Fibroblast of skin of left biceps (primary cell): ENCODE measurements at places on chromosomes 3 and 15.
A peak's percentile ranks its signal among the peaks of the same experiment; 100 is the strongest.

GRCh38 chr3:178244733-178245709, 291.2 kb upstream of the KCNMB2 start:
- no peak for DNase-seq

GRCh38 chr15:25693321-25694238, 169.5 kb downstream of the ATP10A start:
- no peak for DNase-seq

GRCh38 chr3:64247991-64248646, 22.9 kb upstream of the PRICKLE2 start:
- no peak for DNase-seq

DNA sequence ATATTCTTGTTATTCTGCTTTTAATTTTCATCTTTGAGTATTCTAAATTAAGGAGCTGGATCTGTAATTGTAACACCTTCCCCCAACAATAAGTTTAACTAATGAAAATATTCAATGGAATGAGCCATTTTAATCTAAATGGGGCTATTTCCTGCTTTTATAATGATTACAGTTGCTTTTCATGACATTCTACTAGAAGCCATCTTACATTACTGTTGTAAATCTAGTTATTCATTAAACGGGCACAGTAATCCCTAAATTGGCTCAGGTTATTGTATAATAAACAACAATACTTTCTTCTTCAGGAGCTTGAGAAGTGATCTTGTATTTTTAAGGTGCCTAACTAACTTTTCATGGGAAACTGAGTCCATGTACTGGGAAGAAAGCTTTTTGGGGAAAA, 8.5 kb downstream of the FLNB start:
- no peak for DNase-seq

DNA sequence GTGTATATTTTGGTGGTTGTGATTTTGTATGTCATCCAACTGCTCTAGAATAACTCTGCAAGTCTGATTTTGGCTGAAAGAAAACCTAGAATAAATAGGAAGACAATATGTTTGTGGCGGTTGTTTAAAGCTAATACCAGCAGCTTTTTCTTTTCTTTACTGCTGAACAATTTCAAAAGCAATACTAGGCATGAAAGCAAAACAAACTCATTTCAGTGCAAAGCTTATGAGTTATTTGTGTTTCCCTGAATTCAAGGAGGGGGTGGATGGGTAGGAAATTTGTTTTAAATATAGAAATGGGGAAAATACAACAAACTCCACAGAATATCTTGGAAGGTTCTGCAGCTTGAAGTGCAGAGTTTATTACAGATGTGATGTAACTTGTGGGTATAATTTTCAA, 1041.9 kb upstream of the NR2F2 start:
- DNase-seq: no peak

- DNase-seq: no peak
Measured at GRCh38 chr3:155190691-155191090, 102.8 kb downstream of the STRIT1 start.

DNA sequence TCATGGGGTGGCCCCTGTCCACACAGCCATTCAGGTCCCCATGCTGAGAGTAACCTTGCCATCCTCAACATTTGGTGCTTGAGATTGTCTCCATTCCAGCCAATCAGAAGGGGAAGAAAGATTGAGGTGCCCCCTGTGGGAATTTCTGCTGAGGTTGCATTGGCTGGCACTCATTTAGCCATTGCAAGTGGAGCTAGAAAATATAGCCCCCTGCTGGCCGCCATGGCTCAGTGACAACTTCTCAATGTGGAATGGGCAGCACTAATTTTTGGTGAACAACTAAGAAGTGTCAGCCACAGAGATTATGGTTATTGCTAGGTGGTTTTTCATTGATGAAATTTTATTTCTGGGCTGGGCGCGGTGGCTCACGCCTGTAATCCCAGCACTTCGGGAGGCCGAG, 22.0 kb downstream of the COL6A6 start:
- DNase-seq: no peak

GRCh38 chr3:174931473-174932353, 72.6 kb downstream of the NAALADL2 start:
- no peak for DNase-seq

DNA sequence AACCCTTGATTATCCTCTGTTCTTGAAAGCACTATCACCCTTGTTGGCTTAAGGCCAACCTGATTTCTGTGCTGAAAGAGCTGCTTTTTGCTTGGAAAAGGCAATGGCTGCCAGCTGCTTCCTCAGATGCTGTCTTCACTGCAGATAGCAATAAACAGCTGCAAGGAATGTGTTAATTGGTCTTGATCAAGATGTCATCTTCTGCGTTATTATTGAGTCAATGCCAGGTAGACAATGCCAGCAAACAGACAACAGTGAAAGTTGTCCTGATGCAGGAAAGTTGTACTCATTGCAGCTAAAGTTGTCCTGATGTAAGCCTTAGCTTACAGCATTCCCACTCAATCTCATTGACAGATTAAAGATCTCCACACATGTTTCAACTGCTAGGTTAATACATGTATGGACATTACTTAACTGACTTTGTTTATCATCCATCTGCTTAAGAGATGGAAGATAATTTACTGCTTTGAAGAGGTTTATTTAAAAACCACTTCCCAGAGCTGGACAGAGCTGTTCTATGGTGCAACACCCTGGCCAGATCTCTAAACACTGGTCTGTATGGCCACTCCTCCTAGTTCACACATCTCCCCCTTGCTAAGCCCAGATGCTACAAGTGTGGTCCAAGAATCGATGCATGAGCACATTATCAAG, 251.0 kb upstream of the MCTP2 start:
- no peak for DNase-seq

DNA sequence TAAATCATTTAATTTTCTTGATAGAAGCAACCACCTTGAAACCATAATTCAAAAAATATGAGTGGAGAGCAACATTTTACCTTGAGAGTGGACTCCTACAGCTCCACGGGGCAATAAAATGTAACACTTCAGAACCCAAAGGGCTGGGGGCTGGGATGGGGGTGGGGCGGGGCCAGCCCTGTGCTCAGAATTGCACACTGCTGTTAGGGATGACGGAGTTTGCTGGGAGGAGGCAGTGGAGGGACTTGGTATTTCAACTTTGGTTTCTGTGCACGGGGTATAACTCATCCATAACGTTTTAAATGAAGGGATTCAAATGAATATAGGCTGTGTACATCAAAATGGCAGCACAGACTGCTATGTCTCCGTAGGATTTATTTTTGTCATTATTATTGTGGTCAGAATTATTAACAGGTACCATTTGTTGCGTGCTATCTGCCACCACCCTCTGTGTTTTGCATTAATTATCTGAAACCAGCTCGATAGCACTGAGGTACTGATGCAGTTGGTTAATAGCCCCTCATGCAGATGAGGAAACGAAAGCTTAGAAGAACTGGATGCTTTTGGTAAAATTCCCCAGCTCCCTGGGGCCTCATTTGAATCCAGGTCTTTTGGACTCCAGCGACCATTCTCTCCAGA, 29.4 kb upstream of the WNT5A start:
- DNase-seq: no peak

DNA sequence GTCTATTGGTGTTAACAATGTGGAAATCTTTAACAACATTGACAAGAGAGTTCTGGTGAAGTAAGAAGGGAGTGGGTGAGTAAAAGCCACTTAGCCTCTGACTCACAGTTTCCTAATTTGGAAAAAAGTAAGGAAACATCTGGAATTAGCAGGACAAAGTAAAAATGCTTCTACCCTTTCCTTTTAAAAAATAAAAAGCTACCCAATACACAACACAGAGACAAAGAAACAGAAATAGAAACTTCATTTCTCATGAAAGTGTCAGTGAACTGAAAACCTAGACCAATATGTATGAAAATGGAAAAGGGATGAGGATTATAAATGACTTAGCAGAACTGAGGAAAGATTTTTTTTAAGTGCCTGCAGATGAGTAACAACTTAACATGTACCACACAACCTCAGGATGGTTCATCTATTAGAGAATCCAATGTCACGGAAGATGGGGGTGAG, 65.4 kb downstream of the SSR3 start:
- DNase-seq: peak; percentile 26

DNA sequence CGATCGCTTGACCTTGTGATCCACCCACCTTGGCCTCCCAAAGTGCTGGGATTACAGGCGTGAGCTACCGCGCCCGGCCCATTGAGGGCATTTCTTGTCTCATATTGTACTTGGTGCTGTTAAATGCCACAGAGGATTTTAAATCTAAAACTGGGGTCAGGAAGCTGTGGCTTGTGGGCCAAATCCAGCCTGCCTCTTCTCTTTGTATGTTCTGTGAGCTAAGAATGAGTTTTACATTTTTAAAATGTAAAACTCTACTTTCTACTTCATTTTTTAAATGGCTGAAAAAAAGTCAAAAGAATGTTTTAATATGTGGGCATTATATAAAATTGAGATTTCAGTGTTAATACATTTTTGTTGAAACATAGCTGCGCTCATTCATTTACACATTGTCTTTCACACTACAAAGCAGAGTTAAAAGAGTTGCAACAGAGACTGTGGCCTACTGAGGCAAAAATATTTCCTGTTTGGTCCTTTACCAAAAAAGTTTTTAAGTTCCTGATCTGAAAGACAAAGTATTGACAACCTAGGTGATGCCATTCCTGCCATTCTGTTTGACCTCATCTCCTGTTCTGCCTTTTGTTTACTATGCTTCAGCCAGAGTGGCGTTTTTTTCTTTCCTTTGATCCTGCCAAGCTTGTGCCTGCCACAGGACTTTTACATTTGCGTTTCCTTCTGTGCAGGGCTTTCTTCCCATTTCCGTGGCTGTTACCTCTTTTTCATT, 50.4 kb downstream of the PDCD6IP start:
- no peak for DNase-seq

- no peak for DNase-seq
Measured at GRCh38 chr15:81865850-81866537, 179.8 kb downstream of the MEX3B start.

DNA sequence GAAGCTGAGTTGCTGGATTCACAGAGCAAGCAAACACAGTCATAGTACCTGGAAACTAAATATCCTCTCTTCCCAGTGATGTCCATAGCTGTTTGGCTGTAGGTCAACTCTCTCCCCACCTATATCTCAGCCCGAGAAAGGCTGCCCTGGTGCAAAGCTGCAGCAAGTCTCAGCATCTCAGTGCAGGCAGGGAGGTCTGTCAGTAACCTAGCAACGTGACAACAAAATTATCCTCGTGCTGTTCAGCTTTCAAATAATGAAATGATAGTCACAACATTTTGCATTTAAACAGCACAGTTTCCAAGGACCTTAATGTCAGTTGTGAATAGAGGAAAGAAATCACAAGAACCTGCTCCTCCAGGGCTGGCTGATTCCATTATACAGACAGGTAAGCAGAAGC, 83.6 kb downstream of the CHST2 start:
- no peak for DNase-seq

DNA sequence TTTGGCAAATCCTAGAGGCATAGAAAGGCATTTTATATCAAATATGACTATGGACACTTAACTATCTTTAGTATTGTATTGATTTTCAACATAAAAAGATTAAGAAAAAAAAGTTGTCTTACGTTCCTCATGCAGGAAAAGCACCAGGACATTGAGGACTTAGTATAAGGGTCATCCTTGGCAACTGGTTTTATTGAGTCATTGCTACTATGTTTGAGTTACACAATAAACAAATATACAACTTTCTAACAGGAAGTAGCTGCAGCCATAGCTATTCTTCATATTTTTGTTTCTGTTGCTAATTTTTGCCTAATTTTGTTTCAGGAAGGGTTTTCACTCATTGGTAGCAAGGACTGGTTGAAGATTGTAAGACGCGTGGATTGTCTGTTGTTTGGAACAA, 93.0 kb downstream of the NPTN start:
- no peak for DNase-seq

DNA sequence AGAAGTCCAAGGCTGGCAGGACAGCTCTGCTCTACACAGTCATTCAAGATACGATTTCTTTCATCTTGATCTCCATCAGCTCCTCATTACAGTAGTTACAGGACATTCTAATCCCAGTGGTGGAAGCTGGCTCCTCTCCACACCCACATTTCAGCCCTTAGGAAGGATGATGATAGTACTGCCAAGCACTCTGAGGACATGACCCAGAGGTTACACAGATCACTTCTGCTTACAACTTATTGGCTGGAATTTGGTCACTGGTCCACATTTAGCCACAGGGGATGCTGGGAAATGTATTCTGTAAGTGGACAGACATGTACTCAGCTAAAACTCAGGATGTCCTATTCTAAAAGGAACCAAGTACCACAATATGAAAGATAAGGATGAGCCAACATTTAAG, 77.1 kb downstream of the IQCH start:
- no peak for DNase-seq

GRCh38 chr15:77822631-77823230, 190.0 kb upstream of the LINGO1 start:
- no peak for DNase-seq

GRCh38 chr15:97979140-97979520, 18.6 kb downstream of the ARRDC4 start:
- DNase-seq: no peak

- no peak for DNase-seq
Measured at GRCh38 chr15:90860450-90860849, 7.9 kb upstream of the FURIN start.

GRCh38 chr3:34363881-34364280, 565.5 kb downstream of the PDCD6IP start:
- no peak for DNase-seq

DNA sequence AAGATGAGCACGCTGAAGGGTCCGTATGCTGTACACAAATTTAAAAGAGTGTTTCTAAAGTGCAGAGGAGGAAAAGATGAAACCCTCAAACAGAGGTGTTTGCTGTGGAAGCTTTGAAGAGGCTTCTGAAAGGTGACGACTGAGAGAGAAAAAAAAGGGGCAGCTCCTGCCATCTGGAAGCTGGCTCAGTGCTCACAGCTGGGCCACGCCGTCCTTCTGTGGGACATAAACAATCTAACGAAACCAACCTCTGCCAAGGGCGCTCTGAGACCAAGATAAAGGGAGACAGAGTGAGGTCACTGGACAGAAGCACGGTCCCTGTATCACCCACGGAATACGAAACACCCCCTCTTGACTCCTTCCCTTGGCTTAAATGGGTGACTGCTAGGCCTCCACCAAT, 96.3 kb upstream of the SLC6A6 start:
- DNase-seq: no peak

DNA sequence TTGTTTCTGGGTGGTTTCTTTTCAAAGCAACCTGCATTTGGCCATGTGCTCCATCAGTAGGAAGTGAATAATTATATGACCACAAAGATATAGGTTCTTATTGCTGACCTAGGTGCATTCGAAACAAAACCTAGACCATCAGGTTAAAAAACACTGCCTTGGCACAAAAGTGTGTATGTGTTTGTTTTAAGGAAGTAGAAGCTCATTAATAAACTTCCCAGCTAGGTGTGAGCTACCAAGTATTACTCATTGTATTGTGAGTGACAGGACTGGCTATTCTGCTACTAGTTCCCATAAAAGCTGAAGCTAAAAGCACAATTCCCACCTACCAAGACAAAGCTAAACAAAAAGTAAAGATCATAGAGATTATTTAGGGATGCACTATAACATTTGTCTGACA, 168.2 kb downstream of the TP63 start:
- DNase-seq: no peak

DNA sequence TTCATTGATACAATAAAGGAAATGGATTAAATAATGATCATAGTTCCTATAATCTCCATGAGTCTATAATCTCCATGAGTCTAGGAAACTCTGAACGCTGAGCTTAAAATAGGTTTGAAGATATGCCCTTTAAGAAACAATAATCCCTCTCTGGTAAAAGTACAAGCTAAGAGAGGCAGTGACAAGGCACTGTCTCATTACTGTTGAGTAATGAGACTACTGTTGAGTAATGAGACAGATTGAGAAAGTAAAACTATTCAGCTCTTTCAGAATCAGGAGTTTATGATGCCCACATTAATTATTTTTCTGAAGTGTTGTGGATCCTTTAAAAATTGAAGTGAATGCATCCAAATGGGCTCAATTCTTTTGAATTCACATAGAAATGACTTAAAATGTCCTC, 235.5 kb upstream of the THRB start:
- DNase-seq: no peak
